Right atrium auricular region (tissue), 2 donors: ENCODE measurements at places on chromosomes 4 and X. TPM values are rescaled to one million over a fixed set of nuclear protein-coding genes. Genes with fewer than 3 reads are reported as not detected.

The RBM46 gene
- total RNA-seq = not detected

GRCh38 chr4:98470366-98470765 is 188.0 kb downstream of the TSPAN5 start:
- DNase-seq = no peak

GRCh38 chr4:57403591-57403990 is 293.4 kb upstream of the IGFBP7 start:
- DNase-seq = no peak

- peak; percentile 88 for DNase-seq
Measured at GRCh38 chr4:77095101-77095821, 19.5 kb upstream of the CCNI start.

The RTL9 gene
- total RNA-seq = 0.41 TPM

The ARAP2 gene
- 5.7 TPM for total RNA-seq

The ERVMER34-1 gene
- total RNA-seq = 3.9 TPM

The ZNF280C gene
- 2.5 TPM for total RNA-seq

DNA sequence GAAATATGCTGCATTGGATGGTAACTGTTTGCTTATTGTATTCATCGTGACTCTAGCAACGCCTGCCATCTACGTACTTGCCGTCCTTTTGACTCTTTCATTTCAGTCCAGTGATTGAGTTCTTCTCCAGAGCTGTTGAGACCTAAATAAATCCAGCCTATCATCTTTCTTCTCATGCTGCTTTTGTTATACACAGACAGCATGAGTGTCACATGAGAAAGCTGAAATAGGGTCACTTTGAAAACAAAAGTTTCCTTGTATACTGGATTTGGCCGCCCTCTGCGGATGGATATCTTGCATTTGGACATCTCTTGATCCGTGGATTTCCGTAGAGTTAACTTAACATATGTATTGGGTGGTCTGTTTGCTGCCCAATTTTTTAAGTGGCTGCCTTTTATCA is 67.2 kb downstream of the TMPRSS11F start:
- no peak for DNase-seq

The NXF3 gene
- 0.39 TPM for total RNA-seq

- no peak for DNase-seq
Measured at GRCh38 chr4:71251261-71251660, 87.6 kb upstream of the SLC4A4 start.

- DNase-seq = no peak
Measured at GRCh38 chrX:70444326-70444945, at the start of gene DLG3. DLG3 (plus strand) TSS chrX:70444835; CDS start chrX:70445202, 367 bp downstream.

The SLAIN2 gene
- 199 TPM for total RNA-seq

The SPINK2 gene
- 14.7 TPM for total RNA-seq

GRCh38 chr4:149279331-149279730 is 536.3 kb downstream of the IQCM start:
- DNase-seq = no peak

GRCh38 chr4:177092807-177093206 is 216.9 kb upstream of the NEIL3 start:
- no peak for DNase-seq

The KIT gene
- total RNA-seq = 2.6 TPM

DNA sequence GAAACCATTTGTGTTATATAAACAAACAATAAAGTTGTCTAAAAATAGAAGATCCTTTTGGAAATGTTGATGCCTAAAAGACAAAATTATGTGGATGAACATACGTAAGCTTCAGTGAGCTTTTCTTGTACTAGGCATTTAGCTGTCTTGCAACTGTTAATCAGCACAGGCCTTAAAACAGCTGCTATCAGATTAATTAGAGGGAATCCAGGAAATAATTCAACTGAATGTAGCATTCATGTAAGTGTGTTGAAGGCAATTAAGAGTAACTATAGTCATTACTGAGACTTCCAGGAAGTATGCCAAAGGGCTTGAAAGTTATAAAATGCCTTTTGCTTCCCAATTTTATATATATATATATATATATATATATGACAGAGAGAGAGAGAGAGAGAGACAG is 248.7 kb downstream of the IL1RAPL1 start:
- no peak for DNase-seq

GRCh38 chr4:99205153-99205979 is 13.7 kb downstream of the ADH6 start:
- DNase-seq = peak; percentile 67

- no peak for DNase-seq
Measured at GRCh38 chrX:38236901-38237615, 16.4 kb upstream of the SRPX start.

- no peak for DNase-seq
Measured at GRCh38 chr4:185508181-185508580, 27.1 kb downstream of the PDLIM3 start.

DNA sequence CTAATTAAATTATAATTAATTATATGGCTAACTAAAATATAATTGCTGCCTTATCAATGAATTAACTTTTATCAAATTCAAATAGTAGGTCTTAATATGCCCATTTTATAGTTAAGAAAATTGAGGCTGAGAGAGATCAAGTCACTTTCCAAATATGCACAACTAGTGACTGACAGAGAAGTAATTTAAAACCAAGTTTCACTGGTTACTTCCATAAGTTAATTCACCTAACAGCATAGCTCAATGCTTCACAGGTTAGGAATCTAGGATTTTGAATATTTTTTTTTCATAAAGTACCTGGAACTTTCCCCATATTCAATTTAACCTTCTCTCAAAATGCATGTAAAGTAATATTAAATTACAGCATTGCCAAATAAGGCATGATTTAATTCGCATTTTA is 134.4 kb upstream of the VEGFC start:
- DNase-seq = no peak

The SLIT2 gene
- 6.7 TPM for total RNA-seq
